ENCODE measurements at places on chromosomes 2 and 18.

GRCh38 chr2:77185052-77185451 is 337.1 kb downstream of the LRRTM4 start:
- DNase-seq, result no peak
- H3K4me3 ChIP-seq, result no peak overlapping the region
- no peaks in the 10 kb centered on the region for H3K4me1 ChIP-seq
- H3K36me3 ChIP-seq, result no peaks in the 10 kb centered on the region

DNA sequence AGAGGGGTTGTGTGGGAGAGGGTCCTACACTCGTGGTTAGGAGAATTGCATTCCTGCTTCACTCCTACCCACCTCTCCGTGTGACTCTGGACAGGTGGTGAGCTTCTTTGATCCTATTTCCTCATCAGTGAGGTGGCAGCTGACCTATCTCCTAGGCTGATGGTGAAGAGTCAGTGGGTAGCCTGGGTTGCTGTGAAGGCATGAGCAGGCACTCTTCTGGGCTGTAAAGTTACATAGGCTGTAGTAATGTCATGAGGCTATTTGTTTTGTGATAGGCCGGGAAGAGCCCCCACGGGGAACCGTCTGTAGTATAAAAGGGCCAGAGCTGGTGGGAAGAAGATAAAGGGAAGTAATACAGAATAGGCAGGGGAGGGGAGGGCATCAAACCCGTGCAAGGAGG is 83.8 kb downstream of the TMEM247 start:
- no peaks in the 10 kb centered on the region for H3K27me3 ChIP-seq
- no peak overlapping the region for H3K4me3 ChIP-seq
- H3K4me1 ChIP-seq, result peaks cover 2% of the 10 kb centered on the region
- no peak for DNase-seq

GRCh38 chr2:118085173-118086023 is 2.9 kb upstream of the INSIG2 start:
- H3K4me3 ChIP-seq, result no peak overlapping the region
- no peaks in the 10 kb centered on the region for H3K27me3 ChIP-seq
- DNase-seq, result no peak
- no peaks in the 10 kb centered on the region for H3K36me3 ChIP-seq
- no peak overlapping the region for H3K27ac ChIP-seq

GRCh38 chr18:59820663-59821062 is 79.1 kb upstream of the PMAIP1 start:
- H3K27me3 ChIP-seq, result no peaks in the 10 kb centered on the region
- H3K27ac ChIP-seq, result no peak overlapping the region
- H3K4me3 ChIP-seq, result no peak overlapping the region
- H3K4me1 ChIP-seq, result no peaks in the 10 kb centered on the region
- H3K36me3 ChIP-seq, result no peaks in the 10 kb centered on the region

- no peaks in the 10 kb centered on the region for H3K4me1 ChIP-seq
- H3K36me3 ChIP-seq, result no peaks in the 10 kb centered on the region
- no peaks in the 10 kb centered on the region for H3K27me3 ChIP-seq
Observed at GRCh38 chr2:30664761-30665358, 142.4 kb downstream of the CAPN13 start.

- no peak for DNase-seq
- no peaks in the 10 kb centered on the region for H3K4me1 ChIP-seq
- H3K36me3 ChIP-seq, result no peaks in the 10 kb centered on the region
- no peak overlapping the region for H3K27ac ChIP-seq
Observed at GRCh38 chr18:5285326-5285725, 10.2 kb downstream of the ZBTB14 start.

GRCh38 chr2:27270131-27270530 is 5.1 kb upstream of the DNAJC5G start:
- H3K27me3 ChIP-seq, result no peaks in the 10 kb centered on the region
- no peak overlapping the region for H3K4me3 ChIP-seq
- H3K4me1 ChIP-seq, result no peaks in the 10 kb centered on the region
- no peak overlapping the region for H3K27ac ChIP-seq
- no peak for DNase-seq

All from effector memory CD4-positive, alpha-beta T cell (primary cell).